ENCODE measurements at places on chromosomes 11 and 22.
A peak's percentile ranks its signal among the peaks of the same experiment; 100 is the strongest.

GRCh38 chr11:58980159-58980843, 41.0 kb downstream of the GLYATL1 start:
- DNase-seq, result no peak

DNA sequence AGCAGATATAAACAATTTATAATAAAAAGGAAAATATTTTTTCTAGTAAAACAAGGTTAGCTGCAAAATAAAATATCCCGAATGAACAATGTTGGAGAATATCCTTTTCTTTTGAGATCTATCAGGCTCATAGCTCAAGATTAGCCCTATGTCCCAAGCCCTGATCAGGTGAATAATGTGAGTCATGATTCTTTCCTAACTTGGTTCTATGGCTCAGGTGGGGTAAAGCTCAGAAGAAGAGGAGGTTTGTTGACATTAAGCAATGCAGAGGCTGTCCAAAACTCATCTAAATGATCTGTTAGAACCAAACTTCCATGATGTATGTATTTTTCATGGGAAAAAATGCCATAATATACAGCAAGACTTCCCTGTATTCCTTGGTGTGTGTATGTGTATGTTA, 86.1 kb downstream of the TRIM44 start:
- DNase-seq, result no peak

DNA sequence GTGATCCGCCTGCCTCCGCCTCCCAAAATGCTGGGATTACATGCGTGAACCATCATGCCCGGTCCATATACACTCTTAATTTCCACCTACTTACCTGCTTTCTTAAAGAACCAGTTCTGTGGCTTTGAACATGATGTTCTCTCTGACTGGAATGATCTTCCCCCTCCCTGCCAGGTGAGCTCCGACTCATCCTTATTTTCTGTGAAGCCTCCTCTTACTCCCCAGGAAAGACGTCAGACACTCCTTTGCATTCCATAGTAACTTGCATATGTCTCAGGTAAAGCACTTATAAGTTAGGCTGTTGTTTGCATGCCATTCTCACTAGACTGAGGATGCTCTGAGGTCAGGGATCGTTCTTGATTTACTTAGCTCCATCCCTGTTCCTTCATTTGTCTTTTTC, 91.8 kb upstream of the RAB1B start:
- DNase-seq, result no peak

- no peak for DNase-seq
Measured at GRCh38 chr22:48819232-48819631, 1008.4 kb downstream of the BRD1 start.

DNA sequence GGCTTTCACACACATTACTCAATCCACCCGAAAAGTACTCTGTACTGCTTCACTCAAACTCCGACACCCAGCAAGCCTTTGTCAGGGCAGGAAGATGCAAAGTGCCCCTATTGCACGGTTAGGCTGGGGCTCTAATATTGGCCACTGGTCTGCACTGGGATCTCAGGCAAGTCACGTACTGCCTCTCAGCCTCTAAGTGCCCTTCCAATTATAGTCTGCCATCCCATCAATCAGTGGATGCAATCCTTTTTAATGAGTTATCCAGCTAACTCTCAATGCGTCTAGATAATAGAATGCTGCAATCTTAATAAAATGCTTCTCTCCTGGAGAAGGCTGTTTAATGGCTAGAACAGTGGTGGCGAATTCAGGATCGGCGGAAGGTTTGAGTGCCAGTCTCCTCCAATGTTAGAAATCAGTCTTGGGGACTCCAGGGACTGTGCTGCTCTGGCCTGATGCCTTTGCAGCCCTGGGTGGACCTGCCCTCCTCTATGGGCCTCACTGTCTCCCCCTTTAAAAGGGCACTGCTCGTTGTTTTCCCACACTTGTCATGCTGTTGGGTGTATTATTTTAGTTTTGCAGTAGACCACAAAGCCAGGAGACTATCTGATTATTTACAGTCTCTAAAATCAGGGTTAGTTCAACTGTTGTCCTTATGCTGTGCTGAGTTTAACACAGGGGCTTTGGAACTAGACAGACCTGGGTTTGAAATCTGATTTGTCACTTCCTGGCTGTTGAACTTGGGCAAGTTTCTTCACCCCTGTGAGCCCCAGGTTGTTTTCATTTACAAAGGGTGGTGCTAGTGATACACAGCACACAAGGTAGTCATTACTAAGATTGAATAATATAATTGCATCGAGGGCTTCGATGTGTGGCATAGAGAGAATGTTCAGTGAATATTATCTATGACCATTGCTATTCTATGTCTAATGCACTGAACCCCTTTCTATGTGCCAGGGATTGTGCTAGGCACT, 36.7 kb downstream of the CLMP start:
- DNase-seq, result no peak

DNA sequence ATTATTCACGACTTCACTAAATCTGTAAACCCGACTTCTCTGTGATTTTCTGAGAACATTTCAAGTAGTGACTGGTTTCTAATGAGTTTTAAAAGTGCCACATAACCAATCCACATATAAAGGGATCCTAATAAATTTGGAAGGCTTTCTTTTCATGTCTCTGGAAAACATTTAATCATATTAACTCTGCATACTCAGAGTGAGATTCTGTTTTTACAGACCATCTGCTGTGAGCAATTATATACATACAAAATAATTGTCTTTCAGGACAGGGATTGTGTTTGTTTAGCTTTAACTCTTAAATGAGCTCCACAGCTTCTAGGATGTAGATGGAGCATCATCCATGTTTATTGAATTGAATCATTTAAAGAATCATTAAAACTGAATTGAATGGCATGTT, 65.1 kb downstream of the PRMT3 start:
- DNase-seq, result no peak

DNA sequence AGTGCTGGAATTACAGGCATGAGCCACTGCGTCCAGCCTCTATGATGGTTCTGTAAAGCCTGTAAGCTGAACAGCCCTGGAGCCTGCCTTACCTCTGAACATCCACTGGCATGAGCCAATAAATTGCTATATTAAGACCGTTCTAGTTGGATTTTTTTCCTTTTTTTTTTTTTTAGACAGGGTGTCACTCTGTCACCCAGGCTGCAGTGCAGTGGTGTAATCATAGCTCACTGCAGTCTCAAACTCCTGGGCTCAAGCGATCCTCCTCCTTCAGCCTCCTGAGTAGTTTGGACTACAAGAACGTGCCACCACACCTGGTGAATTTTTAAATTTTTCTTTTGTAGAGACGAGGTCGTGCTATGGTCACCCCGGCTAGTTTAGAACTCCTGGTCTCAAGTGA, 26.2 kb upstream of the CLDN5 start:
- no peak for DNase-seq

- no peak for DNase-seq
Measured at GRCh38 chr11:68973219-68973618, 7.6 kb downstream of the MRGPRD start.

GRCh38 chr22:36277482-36278291, 24.8 kb downstream of the APOL1 start:
- DNase-seq, result peak; percentile 73

GRCh38 chr11:95849087-95849825, 59.0 kb downstream of the CEP57 start:
- DNase-seq, result peak; percentile 49

GRCh38 chr11:103944251-103944940, 92.0 kb upstream of the DDI1 start:
- DNase-seq, result no peak

GRCh38 chr11:94171693-94172440, 43.2 kb downstream of the PANX1 start:
- peak; percentile 67 for DNase-seq

GRCh38 chr11:47259232-47259977, 1.6 kb downstream of the NR1H3 start:
- DNase-seq, result no peak
